ENCODE measurements at places on chromosomes 4 and X.

DNA sequence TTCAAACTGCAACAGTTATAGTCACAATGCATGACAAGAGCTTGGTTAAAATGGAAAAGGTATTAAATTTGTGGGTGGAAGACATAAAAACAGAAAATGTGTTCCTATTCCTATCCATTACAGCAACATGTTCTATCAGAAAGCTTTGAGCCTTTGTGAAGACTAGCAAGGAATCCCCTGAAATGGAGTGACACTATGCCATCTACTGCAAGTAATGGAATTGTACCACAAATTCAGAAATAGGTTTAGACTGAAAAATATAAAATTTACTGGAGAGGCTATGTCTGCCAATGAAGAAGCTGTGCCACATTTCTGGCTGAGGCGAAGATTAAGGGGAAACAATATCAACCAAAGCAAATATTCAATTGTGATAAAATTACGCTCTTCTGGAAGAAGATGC, 247.9 kb downstream of the ADAM29 start:
- DNase-seq: no peak
- H3K4me3 ChIP-seq: no peak overlapping the region
- no peak overlapping the region for H3K27ac ChIP-seq
- H3K27me3 ChIP-seq: no peaks in the 10 kb centered on the region

DNA sequence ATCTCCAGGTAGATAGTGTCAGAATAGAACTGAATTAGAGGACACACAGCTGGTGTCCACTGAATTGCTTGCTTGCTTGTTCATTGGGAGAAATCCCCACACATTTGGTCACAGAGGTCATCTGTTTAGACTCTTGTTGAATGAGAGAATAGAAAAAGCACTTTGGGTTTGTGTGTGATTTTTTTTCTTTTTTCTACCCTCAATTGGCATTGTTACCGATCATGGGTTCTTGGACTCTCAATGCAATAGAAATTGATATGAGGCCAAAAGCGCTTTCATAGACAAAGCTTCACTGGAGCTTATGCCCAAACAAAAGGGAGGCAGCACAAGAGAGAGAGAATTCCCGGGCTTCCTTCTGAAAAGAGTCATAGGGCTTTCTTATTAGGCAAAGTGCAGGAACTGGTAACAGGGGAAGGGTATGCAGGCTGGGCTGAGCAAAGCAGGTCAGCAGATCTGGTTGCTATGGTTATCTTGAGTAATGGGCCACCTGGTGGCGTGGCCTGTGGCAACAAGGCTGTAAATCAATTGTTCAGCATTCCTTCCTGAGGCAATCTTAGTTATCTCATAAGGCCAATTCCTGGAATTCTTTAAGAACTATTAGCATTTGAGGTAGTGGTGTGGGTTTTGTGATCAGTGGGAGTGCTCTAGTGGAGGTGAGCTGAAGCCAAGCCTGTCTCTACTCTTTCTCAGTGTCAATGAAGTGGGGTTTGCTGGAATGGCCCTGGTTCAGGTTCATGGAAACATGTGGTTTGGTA, 5.3 kb upstream of the GPR82 start:
- H3K4me1 ChIP-seq: no peaks in the 10 kb centered on the region
- no peaks in the 10 kb centered on the region for H3K36me3 ChIP-seq
- DNase-seq: no peak
- no peaks in the 10 kb centered on the region for H3K27me3 ChIP-seq

- DNase-seq: peak; percentile 16
- H3K27me3 ChIP-seq: peaks cover 8% of the 10 kb centered on the region
- no peak overlapping the region for H3K27ac ChIP-seq
- H3K4me3 ChIP-seq: no peak overlapping the region
Measured at GRCh38 chr4:67393699-67394281, 151.5 kb downstream of the CENPC start.

DNA sequence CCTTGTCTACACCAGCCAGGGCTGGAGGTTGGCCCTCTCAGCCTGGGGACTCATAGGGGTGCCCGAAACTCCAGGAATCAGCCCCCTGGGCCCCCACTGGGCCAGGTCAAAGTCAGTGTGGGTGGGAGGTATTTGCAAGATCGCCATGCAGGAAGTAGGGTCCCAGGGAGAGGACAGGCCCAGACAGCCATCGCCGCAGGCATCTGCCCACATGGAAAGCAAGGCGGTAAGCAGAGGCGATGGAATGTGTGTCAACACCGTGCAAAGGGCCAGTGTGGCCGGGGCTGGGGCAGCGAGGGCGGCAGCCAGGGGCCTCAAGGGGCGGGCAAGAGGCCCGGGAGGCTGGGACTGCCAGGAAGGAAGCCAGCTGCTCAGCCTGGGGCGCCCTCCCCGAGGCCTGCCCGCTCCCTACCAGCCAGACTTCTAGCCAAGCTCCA, 19.3 kb upstream of the DUSP9 start:
- DNase-seq: peak; percentile 23
- H3K27ac ChIP-seq: no peak overlapping the region
- no peaks in the 10 kb centered on the region for H3K36me3 ChIP-seq
- H3K4me1 ChIP-seq: no peaks in the 10 kb centered on the region

GRCh38 chr4:164731827-164732474, 22.0 kb upstream of the SMIM31 start:
- no peak overlapping the region for H3K27ac ChIP-seq
- no peaks in the 10 kb centered on the region for H3K36me3 ChIP-seq
- H3K27me3 ChIP-seq: no peaks in the 10 kb centered on the region
- H3K4me3 ChIP-seq: peak overlapping the region; percentile 31

DNA sequence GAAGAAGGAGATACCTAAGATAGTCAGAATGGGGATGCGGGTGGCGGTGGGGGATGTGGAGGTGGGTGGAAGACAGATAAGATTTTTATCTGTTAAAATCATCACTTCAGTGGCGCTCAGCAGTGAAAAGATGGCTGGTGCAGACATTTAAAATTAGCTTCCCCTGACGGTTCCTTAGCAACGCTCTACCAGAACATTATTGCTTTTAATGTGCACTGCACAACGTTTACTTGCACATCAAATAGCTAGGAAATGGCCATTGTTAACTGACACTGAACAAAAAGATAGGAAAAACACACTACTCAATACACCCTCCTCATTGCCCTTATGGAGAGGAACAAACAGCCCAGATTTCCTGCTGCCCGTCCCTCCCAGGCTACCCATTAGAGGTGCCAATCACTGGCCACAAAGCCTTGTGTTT, 61.0 kb upstream of the FTHL17 start:
- H3K4me1 ChIP-seq: no peaks in the 10 kb centered on the region
- H3K4me3 ChIP-seq: no peak overlapping the region
- no peak overlapping the region for H3K27ac ChIP-seq
- no peaks in the 10 kb centered on the region for H3K27me3 ChIP-seq
- H3K36me3 ChIP-seq: no peaks in the 10 kb centered on the region

DNA sequence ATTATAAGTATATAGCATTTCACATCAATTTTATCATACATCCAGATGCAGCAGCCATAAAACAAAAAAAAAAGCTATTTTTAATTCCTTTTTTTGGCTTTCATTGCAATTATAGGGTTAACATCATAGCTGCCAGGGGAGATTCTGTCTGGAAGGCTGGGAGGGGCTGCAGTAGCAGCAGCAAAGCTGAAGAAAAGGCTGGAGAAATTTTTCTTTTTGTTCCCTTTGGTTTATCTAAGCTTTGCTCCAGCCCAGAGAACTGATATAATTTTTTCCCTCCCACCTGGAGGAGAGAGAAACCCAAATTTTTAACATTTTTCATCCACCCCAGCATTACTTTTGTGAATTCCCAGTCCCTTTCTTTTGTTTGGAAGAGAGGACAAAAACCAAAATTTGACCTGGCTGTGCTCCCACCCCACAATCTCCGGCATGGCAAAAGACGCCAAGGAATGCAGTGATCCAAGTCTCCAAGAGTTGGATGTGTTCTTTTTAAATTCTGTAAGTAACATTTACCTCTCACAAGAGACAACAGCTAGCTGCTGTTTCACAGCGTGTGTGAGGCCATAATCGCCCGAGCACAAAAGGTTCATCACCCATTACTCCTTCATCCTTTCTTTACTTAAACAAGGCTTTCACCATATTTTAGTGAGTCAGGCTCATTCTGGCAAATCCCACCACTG, 25.1 kb upstream of the FAM156A start:
- no peak overlapping the region for H3K27ac ChIP-seq
- no peaks in the 10 kb centered on the region for H3K36me3 ChIP-seq
- H3K27me3 ChIP-seq: no peaks in the 10 kb centered on the region

- peak; percentile 5 for DNase-seq
- H3K4me3 ChIP-seq: no peak overlapping the region
- H3K27me3 ChIP-seq: no peaks in the 10 kb centered on the region
- no peak overlapping the region for H3K27ac ChIP-seq
- H3K36me3 ChIP-seq: no peaks in the 10 kb centered on the region
Measured at GRCh38 chr4:1668488-1668840, 15.6 kb downstream of the FAM53A start.

DNA sequence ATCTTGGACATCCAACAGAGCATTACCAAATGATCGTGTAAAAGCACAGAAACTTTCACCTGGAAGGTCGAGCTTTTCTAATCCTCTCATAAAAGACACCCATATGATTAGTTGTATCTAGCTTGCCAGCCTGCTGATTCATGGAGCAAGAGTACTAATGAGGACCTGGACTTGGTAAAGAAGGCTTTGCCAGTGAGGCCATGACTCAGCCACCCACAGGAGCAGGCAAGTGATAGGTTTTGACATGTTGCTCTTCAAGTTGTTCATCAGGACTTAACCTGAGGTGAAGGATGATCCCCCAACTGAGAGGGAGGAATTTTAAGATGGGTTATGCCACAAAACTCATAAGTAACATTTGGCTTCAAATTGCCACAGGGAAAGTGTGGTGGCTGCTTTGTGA, 24.7 kb upstream of the EPGN start:
- H3K27ac ChIP-seq: peak overlapping the region; percentile 51
- 0 out of 2 replicates have a peak, but pooled peaks cover 3% of the 10 kb centered on the region for H3K4me1 ChIP-seq
- DNase-seq: no peak
- peak overlapping the region; percentile 17 for H3K4me3 ChIP-seq

- H3K36me3 ChIP-seq: peaks cover 5% of the 10 kb centered on the region
- no peaks in the 10 kb centered on the region for H3K27me3 ChIP-seq
- DNase-seq: no peak
- no peak overlapping the region for H3K4me3 ChIP-seq
Measured at GRCh38 chr4:145535202-145535601, 53.5 kb downstream of the SMAD1 start.

GRCh38 chrX:14865201-14865600, 7.7 kb downstream of the FANCB start:
- H3K4me3 ChIP-seq: no peak overlapping the region
- no peaks in the 10 kb centered on the region for H3K27me3 ChIP-seq
- H3K36me3 ChIP-seq: peaks cover 20% of the 10 kb centered on the region
- no peaks in the 10 kb centered on the region for H3K4me1 ChIP-seq

DNA sequence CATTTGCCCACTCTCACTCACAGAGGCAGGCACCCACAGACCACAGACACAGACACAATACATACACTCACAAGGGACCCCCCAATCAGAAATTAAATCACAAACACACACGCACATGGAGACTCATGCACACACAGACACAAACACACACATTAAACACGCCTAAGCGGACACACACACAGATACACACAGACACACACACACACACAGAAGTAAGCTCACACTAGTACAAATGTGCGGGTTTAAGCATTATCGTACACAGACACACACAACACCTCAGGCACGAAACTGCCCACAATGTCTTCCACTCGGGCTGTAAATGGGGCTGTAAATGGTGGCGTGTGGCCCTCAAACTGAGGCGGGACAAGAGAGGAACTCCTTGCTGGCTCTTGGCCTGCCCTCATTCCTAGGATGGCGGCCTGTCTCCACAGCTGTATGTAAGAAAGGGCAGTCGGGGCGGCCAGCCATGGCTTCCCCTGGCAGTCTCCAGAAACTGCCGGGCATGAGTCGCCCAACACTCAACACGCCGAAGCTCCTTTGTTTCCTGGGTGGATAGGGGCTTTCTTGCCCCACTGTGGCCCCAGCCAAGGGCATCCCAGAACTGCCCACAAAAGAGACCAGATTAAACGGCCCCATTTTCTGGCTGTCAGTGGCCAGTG, 53.9 kb downstream of the NBDY start:
- peak overlapping the region; percentile 31 for H3K4me3 ChIP-seq
- peak; percentile 28 for DNase-seq
- no peaks in the 10 kb centered on the region for H3K27me3 ChIP-seq
- no peak overlapping the region for H3K27ac ChIP-seq
- H3K4me1 ChIP-seq: no peaks in the 10 kb centered on the region

DNA sequence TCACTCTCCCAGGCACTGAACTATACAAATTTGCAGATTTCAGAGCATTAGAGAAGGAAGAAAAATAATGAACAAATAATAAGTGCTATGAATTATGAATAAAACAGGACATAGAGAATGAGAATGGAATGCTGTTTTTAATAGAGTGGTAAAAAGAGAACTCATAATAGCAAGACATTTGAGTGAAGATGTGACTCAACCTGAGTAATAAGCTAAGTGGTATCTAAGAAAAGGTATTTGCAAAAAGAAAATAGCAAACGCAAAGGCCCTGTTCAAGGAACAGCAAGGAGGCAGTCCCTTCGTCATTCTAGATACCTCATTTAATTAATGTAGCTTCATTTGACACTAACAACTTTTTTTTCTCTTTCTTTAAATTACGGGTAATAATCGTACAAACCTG, 1910.0 kb upstream of the TENM3 start:
- no peak overlapping the region for H3K4me3 ChIP-seq
- DNase-seq: no peak
- H3K27ac ChIP-seq: no peak overlapping the region
- H3K36me3 ChIP-seq: no peaks in the 10 kb centered on the region
- H3K4me1 ChIP-seq: no peaks in the 10 kb centered on the region
- no peaks in the 10 kb centered on the region for H3K27me3 ChIP-seq

- H3K4me3 ChIP-seq: no peak overlapping the region
- H3K27ac ChIP-seq: peak overlapping the region; percentile 23
- no peaks in the 10 kb centered on the region for H3K27me3 ChIP-seq
- peaks cover 5% of the 10 kb centered on the region for H3K4me1 ChIP-seq
Measured at GRCh38 chr4:76606645-76607265, 171.7 kb downstream of the SHROOM3 start.

DNA sequence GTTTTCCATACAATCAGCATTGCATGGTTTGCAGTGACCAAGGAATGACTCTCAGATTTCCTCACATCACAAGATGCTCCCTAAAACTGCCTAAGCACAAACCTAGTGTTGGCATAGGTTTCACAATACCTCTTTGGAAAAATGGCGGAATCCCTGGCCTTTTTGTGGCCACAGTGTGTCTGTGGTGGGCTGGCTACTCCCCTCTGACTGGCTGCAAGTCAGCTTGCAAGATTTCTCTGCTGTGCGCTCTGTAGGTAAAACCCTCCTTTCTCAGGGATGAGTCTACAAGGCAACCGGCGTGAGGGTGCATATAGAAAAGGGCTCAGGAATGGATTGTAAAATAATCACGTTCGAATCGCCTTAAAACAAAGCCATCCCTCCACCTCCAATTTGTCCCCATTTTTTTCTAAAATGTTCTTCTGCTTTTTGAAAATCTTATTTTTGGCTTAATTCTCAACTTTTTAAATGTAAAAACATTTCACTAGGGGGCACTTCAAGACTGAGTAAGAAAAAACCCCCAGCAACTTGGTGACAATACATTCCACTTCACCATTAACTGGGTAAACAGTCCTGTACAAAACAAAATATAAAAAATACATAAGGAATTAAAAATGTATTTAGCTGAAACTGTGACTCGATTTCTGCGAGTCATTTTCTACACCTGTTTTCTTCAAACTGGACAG, 235.6 kb downstream of the STIM2 start:
- no peaks in the 10 kb centered on the region for H3K36me3 ChIP-seq
- DNase-seq: no peak

- peaks cover 2% of the 10 kb centered on the region for H3K27me3 ChIP-seq
- H3K36me3 ChIP-seq: no peaks in the 10 kb centered on the region
- no peak overlapping the region for H3K27ac ChIP-seq
- no peak overlapping the region for H3K4me3 ChIP-seq
Measured at GRCh38 chr4:47057991-47058390, 26.6 kb downstream of the GABRB1 start.

All from SK-N-SH (cell line).